ENCODE measurements at places on chromosomes 6 and 20.
A peak's percentile ranks its signal among the peaks of the same experiment; 100 is the strongest.

DNA sequence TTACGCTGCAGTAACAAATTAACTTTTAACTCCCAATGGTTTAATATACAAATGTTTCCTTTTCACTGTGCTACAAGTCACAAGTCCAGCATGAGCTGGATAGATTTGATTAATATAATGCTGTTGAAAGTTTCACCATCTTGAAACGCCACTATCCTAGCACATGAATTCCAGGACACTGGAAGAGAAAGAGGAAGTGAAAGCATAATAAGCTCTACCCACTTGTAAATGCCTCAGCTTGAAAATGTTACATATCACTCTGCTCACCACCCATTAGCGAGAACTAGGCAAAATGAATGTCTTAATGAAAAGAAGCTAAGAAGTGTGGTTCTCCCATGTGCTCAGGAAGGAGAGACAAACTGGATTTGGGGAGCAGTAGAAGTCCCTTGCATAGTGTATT lies 46.9 kb downstream of the PCSK2 start:
- no peak for DNase-seq

- no peak for DNase-seq
Observed at GRCh38 chr20:63408684-63409046, 47.5 kb upstream of the CHRNA4 start.

DNA sequence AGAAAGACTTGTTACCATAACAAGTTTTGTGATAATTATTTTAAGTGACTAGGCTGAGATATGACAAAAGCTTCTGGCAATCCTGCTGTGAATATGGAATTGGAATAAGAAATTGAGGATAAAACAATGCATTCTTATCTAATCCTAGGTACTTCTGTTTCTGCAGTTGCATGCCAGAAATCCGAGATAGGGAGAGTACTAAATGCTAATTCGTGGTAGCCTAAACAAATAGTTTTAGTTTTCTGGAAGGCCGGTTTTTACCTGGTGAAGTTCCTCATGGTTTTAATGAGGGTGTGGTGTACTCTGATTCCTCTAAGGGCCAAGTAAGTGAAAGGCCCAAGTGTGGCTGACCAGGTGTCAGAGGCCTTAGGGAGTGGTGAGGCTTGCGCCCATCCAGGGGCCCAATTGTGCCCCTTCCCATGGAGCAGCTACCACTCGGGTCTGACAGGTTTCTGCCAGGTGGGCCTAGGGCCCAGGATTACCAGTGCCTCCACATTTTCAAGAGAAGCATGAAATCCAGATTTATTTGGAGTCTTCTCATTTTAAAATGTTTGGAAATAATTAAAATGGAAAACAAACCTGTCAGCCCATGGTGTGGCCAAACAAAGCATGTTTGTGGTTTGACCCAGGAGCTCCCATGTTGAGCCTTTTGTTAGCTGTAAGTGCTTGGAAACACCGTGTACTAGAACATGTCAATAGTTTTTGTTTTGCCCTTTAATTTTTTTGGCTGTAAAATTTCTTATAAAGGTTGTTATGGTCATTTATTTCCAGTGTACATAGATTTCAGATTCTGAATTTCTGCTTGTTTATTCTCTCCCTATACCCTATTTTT lies 6.6 kb downstream of the PLCB4 start:
- DNase-seq = no peak

DNA sequence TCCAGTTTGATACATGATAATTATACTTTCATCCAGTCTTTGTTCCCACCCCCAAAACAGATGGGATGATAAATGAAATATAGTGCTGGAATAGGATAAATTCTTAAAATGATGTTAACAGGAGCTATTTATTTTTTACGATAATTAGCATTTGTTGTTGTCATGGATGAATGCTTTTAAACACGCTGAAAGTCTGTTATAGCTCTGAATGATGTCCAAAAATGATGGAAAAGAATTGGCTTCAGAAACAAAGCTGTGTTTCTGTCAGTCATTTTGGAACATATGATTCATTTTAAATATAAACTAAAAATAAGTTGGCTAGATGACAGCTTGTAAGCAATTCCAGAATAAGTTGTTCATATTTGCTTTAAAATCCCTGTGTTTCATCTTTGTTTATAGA lies 237.4 kb downstream of the GRIK2 start:
- DNase-seq = no peak

DNA sequence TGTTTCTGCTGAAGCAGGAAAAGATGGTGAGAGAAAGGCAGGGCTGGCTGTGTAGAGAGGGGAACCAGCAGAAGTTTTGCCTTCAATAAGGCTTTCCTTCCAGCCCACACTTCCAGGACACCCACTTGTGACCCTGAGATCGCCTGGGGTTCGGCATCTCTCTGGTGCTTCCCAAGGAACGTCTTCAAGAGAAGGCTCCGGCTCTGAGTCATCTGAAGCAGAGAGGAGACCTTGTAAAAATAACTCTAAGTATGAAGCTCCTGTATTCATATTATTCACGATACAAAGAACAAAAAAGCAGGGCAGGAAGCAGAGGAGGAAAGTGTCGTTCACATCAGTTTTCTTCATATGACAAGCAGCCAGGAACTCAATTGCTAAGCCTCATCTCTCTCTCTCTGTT lies 95.4 kb upstream of the MRPS10 start:
- DNase-seq = no peak

- no peak for DNase-seq
Observed at GRCh38 chr6:56382416-56382940, 135.1 kb upstream of the COL21A1 start.

DNA sequence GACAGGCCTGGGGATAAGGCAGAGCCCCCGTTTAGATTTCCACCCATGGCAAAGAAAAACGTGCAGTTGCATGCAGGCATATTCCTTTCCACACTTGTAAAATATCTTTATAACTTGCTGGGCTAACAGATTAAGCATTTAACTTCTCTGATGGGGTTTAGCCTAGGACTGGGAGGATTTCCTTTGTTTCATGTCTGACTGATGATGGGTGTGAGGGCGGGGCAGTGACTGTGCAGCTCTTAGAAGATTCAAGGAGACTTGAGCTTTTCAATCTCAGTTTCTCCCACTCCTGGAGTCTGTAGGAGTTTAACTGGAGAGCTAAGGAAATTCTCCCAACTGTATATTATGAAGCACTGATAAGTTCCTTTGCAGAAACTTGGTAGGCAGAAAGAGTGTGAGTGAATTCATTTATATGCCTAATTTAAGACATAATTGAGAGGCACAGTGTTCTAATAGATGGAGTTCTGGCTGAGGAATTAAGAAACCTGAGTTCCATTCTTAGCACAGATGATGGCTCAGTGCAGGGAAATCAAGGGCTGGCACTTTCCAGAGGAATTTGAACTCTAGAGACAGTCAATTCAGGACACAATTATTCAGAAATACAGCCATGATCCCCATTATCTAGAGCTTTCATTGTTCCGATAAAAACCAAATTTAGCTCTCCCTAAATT lies 214.6 kb upstream of the CNR1 start:
- DNase-seq = no peak

- no peak for DNase-seq
Observed at GRCh38 chr20:19974630-19975435, 42.3 kb upstream of the NAA20 start.

DNA sequence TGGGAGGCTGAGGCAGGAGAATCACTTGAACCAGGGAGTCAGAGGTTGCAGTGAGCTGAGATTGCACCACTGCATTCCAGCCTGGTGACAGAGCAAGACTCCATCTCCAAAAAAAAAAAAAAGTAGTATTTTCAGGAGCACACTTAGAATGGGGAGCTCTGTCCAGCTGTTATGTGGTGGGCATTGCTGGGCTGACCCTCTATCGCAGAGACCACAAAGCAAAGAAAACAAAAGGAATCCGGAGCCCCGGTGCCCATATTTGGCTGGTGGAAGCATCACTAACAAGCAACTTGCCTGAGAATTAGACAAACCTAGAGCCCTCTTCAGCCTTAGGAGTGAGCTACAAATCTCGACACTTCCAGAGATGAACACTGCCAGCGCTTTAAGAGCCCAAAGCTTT lies 137.3 kb upstream of the GPR6 start:
- no peak for DNase-seq

- no peak for DNase-seq
Observed at GRCh38 chr6:147390909-147391536, 117.5 kb upstream of the SAMD5 start.

DNA sequence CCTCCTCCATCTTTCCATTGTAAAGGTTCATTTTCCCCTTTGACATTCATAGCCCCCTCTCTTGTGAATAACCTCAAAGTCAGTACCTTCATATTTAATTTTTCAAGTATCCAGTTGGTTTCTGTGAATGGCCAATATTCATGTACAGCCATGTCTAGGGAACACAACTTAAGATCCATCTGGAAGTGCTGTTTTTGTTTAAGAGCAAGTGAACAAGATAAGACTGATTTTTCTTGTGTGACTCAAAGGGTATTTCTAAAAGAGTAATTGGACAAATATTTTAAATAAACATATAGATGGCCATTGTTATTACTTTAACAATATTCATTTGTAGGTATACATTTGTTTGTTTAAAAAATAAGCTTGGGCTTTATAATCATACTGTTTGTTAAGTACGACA lies 92.9 kb downstream of the RTN4IP1 start:
- DNase-seq = no peak

GRCh38 chr6:84273048-84273809 lies 45.8 kb upstream of the CEP162 start:
- DNase-seq = no peak

- DNase-seq = no peak
Observed at GRCh38 chr6:129795261-129795660, 65.9 kb downstream of the TMEM244 start.

DNA sequence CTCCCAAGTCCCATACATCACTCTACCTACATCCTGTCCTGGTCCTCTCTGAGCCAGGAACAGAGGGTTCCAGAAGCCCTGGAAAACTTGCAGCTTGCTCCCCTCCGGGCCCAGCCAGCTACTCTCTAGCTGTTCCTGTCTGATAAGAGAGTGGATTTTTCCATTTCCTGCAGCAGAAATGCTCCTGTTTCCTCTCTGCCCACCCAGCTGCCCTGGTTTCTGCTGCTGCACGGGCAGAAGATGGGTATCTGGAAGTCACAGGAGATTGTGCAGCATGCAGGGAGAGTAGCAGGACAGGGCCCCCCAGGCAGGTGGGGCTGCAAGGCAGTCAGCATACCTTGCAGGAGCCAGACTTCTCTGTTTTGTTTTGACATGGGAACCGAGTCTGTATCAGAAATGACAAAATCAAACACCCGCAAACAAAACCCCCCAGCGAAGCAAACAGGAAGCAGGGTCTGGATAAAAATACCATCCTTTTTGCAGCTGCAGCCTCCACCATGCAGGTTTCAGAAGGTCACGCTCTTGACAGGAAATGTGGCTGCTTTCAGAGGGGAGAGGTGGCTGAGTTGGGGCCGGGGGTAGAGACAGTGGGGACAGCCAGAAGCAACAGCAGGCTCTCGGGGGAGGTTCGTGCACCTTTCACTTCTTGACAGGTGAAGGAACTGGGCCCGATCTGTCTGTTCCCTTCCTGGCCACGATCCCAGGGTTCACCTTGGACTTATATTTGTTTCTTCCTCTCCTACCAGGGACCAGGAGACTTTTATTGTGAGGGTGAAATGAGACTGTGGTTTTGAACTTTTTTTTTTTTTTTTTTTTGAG lies 50.8 kb upstream of the FAM83D start:
- peak; percentile 49 for DNase-seq

- no peak for DNase-seq
Observed at GRCh38 chr6:81763968-81764367, 11.5 kb upstream of the TENT5A start.

GRCh38 chr6:77653816-77654215 lies 977 bp downstream of the MEI4 start:
- no peak for DNase-seq

GRCh38 chr6:84093441-84094435 lies 60.2 kb downstream of the MRAP2 start:
- no peak for DNase-seq

DNA sequence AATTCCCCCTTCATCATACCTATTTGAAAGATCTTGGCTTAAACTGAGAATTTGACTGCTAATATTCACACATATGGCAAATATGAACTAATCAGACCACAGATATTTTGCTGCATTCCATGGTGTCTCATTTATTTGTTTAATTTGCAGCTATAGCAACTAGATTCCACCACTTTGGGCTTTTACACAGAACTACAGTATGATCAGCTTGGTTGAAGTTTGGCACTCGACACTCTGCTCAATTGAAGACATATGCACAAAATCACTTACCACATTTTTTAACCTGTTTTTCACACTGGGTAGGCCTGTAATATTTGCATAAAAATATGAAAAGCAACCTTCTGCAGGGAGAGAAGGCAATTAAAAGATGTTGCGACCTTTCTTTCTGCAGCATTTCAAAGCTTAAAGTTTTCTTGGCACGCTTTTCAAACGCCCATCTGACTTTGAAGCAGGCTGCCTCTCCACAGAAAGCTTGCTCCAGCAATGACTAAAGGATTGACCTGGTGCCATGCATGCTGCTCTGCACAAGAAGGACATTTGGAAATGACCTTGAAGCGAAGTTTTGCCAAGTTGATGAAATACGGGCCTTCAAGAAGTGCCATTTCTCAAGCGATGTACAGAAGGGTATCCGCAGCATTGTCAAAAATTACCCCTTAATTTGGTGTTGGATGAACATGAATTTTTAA lies 126.7 kb downstream of the AIG1 start:
- no peak for DNase-seq

DNA sequence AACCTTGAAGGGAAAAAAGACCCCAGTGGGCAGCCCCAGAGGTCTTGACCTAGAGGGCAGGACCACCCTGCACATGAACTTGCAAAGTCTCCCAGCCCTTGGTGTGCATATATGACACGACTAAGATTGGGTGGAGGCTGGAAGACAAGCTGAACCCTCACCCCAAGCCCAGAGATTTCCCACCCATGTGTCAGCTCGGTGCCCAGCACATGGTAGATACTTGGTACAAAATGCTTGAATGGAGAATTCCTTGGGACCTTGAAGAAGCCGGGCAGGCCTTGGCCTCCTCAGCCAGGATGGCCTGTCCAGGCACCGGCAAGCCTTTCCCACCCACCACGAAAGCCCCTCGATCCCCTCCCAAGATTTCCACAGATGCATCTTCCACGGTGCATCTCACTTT lies 50.6 kb downstream of the BPIFB1 start:
- DNase-seq = no peak

DNA sequence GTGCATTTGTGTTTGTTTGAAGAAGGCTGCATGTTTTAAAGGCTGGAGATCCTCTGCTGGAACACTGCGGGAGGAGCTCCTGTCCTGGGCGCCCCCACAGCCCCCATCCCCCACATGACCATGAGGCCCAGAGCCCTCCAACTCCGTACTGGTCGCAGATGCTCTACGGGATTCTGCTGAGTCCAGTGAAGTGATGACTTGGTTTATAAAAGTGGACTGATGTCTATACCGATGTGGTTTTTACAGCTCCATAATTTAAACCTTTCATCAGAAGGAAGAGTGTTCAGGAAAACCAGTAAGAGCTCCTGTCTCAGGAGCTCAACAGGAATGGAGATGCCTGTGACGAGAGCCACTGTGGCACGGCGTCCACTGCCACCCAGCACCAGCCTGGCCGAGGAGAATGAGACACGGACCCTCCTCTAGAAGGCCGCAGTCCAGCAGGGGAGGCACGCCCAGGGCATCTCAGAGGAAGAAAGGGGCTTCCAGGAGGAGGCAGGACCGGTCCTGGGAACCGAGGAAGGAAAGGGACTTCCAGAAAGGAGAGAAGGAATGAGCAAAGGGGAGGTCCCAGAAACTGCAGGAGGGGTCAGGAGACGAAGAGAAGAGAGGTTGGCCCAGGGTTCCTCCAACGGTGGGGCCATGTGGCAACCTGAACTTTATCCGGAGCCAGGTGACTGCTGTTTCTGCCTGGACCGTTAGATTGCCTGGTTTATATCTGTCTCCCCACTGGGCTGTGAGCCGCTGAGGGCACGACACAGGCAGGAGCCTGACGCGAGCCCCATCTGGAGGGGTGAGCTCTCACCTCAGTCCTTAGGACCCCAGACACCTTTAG lies 26.9 kb downstream of the BFSP1 start:
- peak; percentile 10 for DNase-seq

- no peak for DNase-seq
Observed at GRCh38 chr20:4962241-4962855, 39.0 kb downstream of the SLC23A2 start.

Data from T-helper 1 cell (primary cell).